ENCODE measurements at places on chromosomes 2 and 18.
A peak's percentile ranks its signal among the peaks of the same experiment; 100 is the strongest.

- peak; percentile 32 for DNase-seq
Observed at GRCh38 chr2:235135990-235136561, 184.3 kb downstream of the SH3BP4 start.

DNA sequence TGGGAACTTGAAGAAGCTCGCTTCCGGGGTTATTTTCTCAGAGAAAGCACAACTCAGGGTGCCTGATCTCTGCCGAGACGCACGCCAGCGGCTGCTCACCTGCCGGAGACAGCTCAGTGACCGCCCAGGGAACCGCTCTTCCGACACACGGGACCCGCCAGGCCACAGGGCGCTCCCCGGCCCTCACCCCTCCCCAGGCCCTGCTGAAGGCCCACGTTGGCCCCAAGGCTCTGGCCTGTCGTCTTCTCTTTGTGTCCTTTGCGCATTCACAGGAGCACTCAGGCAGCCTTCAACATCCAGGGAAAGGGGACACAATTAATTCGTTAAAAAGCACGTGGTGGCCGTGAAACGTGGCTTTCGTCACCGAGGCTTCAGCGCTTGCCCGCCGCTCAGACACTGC is 276.3 kb upstream of the SALL3 start:
- DNase-seq: no peak

- no peak for DNase-seq
Observed at GRCh38 chr2:19881221-19881907, 20.4 kb downstream of the TTC32 start.

- DNase-seq: no peak
Observed at GRCh38 chr18:63236921-63237846, 82.4 kb downstream of the BCL2 start.

GRCh38 chr2:9382604-9383235 is 40.6 kb downstream of the ITGB1BP1 start:
- DNase-seq: no peak

Measured in stimulated activated CD4-positive, alpha-beta T cell treated with anti-CD3 and anti-CD28 coated beads, TNF-alpha, amount 100 ng/mL, for 48 hours (primary cell).